ENCODE measurements at places on chromosomes 4 and X. TPM values are rescaled to one million over a fixed set of nuclear protein-coding genes. Genes with fewer than 3 reads are reported as not detected.

The MCUB gene
- 18.0 TPM for total RNA-seq

The SPANXC gene
- not detected for total RNA-seq

The ZCCHC18 gene
- 11.2 TPM for total RNA-seq

The MAMLD1 gene
- 9.3 TPM for total RNA-seq

The VEGFD gene
- total RNA-seq: 0.40 TPM

The NLRP2B gene
- total RNA-seq: 0.10 TPM

The CXCL11 gene
- 0.69 TPM for total RNA-seq

GRCh38 chr4:56768316-56768715, 53.2 kb downstream of the SPINK2 start:
- no peaks in the 10 kb centered on the region for H3K36me3 ChIP-seq
- H3K4me1 ChIP-seq: no peaks in the 10 kb centered on the region
- no peak overlapping the region for H3K4me3 ChIP-seq
- H3K27ac ChIP-seq: no peak overlapping the region
- H3K27me3 ChIP-seq: no peaks in the 10 kb centered on the region
- no peak for DNase-seq

GRCh38 chrX:40016749-40017148, 81.0 kb downstream of the BCOR start:
- H3K27me3 ChIP-seq: peaks cover 30% of the 10 kb centered on the region
- no peak for DNase-seq
- H3K27ac ChIP-seq: no peak overlapping the region

- no peak for DNase-seq
- H3K27me3 ChIP-seq: no peaks in the 10 kb centered on the region
- H3K27ac ChIP-seq: no peak overlapping the region
- H3K4me3 ChIP-seq: no peak overlapping the region
- no peaks in the 10 kb centered on the region for H3K36me3 ChIP-seq
- H3K4me1 ChIP-seq: no peaks in the 10 kb centered on the region
Measured at GRCh38 chr4:96471956-96472867, 632.3 kb downstream of the PDHA2 start.

- DNase-seq: no peak
- H3K27me3 ChIP-seq: peaks cover 4% of the 10 kb centered on the region
- H3K4me1 ChIP-seq: no peaks in the 10 kb centered on the region
- no peak overlapping the region for H3K4me3 ChIP-seq
- no peaks in the 10 kb centered on the region for H3K36me3 ChIP-seq
- H3K27ac ChIP-seq: no peak overlapping the region
Measured at GRCh38 chrX:36978886-36979285, 29.3 kb upstream of the FAM47C start.

- peak; percentile 81 for DNase-seq
- H3K4me1 ChIP-seq: peaks cover 5% of the 10 kb centered on the region
- H3K27ac ChIP-seq: peak overlapping the region; percentile 40
- no peak overlapping the region for H3K4me3 ChIP-seq
Measured at GRCh38 chr4:41339812-41340809, 83.4 kb downstream of the UCHL1 start.

DNA sequence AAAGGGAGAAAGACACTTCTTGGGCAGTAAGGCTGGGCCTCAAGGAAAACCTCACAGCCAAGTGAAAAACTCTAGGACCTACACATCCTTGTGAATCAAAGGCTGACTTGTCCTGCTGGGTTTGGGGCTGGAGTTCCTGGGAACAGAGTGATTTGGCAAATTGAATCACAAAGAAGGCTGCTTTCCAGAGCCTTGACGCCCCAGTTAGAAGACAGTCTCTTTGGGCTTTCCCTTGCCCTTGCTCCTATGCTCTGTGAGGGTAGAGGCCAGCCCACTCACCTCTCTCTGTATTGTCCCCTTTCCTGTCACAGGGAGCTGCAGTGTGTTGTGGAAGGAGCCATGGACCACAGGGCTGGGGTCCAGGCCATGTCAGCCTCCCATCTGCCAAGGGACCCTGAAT, 9.6 kb downstream of the AMER1 start:
- no peaks in the 10 kb centered on the region for H3K27me3 ChIP-seq
- DNase-seq: no peak
- H3K4me3 ChIP-seq: no peak overlapping the region
- peaks cover 18% of the 10 kb centered on the region for H3K36me3 ChIP-seq
- H3K4me1 ChIP-seq: no peaks in the 10 kb centered on the region

DNA sequence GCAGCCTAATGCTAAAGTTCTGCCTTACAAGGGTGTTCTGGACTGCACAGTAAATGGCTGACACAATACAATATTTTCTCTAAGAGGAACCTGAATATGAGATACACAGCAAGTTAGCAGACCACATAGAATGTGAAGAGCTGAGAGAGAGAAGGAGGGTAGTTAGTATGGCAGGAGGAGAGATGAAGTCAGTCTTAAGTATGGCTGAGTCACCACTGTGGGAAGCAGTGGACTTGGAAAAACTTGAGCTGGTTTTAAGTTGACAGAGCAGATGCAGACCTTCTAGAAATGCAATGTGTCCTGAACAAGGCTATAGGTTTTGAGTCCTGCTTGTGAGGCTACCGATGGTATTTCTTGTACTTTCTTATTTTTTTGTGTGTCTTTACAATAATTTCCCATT, 172.5 kb downstream of the SH2D1A start:
- H3K27ac ChIP-seq: no peak overlapping the region
- H3K4me1 ChIP-seq: no peaks in the 10 kb centered on the region
- H3K36me3 ChIP-seq: no peaks in the 10 kb centered on the region

GRCh38 chrX:153397256-153397960, 3.7 kb downstream of the PNMA6E start:
- no peak overlapping the region for H3K4me3 ChIP-seq
- no peak for DNase-seq
- H3K27me3 ChIP-seq: no peaks in the 10 kb centered on the region

DNA sequence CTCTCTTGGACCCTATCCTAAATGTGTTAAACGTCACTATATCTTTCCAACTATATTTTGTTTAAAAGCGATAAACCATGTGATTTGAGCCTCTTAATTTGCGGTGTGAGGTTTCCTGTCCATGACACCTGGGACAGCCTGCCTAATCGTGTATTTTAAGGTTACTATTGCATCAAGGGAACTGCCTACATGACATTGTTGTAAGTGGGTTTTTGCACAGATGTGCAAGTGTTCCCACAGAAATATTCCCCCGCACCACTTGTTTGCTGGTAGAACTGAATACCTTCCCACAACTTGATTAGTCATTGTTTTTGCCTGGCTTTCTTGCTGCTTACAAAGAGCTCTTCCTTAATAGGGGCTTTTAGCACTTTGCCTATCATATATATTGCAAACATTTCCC, 5.1 kb upstream of the FAM184B start:
- no peak for DNase-seq
- H3K4me1 ChIP-seq: peaks cover 5% of the 10 kb centered on the region
- no peaks in the 10 kb centered on the region for H3K36me3 ChIP-seq
- H3K27ac ChIP-seq: no peak overlapping the region
- H3K4me3 ChIP-seq: no peak overlapping the region

DNA sequence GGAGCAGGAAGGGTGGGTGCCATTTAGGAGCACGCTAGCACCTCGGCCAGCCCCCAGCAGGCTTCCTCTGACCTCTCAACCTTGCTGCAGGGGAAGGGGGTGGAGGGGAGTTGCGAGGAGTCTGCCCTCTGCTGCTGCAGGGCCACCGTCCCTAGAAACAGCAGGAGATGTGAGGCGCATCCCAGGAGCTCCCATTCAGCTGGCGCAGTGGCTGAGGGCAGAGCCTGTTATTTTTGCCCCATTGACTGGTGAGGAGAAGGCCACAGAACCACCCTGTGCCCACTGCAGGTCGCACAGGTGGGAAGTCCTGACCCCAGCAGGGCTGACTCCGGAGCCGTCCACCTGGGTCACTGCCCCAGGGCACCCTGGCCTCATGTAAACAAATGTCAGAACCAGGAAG, 8.0 kb downstream of the PDE6B start:
- H3K27ac ChIP-seq: no peak overlapping the region
- H3K4me3 ChIP-seq: no peak overlapping the region
- H3K4me1 ChIP-seq: peaks cover 20% of the 10 kb centered on the region

GRCh38 chr4:19969492-19969891, 282.2 kb upstream of the SLIT2 start:
- H3K36me3 ChIP-seq: no peaks in the 10 kb centered on the region
- H3K4me3 ChIP-seq: no peak overlapping the region
- no peak for DNase-seq
- H3K27ac ChIP-seq: no peak overlapping the region

DNA sequence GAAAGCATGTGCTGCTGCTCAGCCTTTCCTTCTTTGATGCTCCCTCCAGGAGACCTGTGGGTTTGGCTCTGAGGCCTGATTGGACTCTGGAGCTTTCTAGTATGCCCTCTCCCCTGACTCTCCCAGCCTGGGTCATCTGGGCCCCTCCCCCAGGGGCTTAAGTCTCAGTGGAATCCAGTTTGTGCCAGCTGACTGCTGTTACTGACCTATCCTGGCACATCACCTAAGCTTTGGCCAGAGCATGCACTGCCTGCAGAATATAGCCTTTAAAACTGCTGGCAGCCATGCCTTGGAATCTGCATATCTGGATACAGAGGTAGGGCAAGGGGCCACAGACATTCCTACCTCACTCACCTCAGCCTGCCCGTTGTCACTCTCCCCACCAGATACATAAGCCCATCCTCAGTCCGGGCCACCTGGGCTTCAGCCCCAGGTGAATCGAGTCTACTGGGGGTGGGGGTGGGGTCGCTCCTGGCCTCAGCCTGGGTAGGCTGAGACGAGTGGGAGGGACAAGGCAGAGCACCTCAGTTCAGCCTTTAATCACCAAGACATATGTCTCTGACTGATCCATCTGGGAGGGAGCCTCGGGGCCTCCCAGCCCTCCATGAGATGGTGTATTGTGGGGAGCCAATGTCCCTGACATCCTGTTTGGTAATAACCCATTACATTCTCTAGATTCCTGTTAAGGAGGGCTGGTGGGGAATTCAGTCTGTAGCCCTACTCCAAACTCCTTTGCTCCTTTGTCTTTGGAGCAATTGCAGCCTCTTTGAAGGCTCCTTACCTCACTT, 61.2 kb downstream of the STARD8 start:
- H3K36me3 ChIP-seq: peaks cover 2% of the 10 kb centered on the region
- no peak overlapping the region for H3K4me3 ChIP-seq
- peaks cover 13% of the 10 kb centered on the region for H3K4me1 ChIP-seq
- no peak overlapping the region for H3K27ac ChIP-seq
- peaks cover 3% of the 10 kb centered on the region for H3K27me3 ChIP-seq

DNA sequence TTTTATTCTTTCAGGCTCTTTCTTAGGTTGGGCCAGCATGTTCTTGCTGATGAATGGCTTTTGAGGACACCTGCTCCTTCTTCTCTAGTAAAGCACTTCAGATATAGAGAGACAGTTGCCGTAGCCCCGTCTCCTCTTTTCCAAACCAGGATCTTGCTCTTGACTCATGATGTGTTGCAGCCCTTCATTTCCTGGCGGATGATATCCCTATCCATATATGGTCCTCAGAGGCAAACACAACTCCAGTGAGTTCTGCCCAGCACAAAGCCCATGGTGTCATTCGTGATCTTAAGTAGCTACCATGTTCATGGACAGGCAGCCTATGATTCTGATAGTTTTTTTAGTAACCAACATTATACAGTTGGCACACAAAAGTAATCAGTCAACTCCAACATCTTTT, 59.8 kb upstream of the ACSL1 start:
- no peak overlapping the region for H3K4me3 ChIP-seq
- no peaks in the 10 kb centered on the region for H3K36me3 ChIP-seq
- no peak for DNase-seq
- H3K27me3 ChIP-seq: no peaks in the 10 kb centered on the region
- H3K27ac ChIP-seq: no peak overlapping the region
- H3K4me1 ChIP-seq: no peaks in the 10 kb centered on the region

DNA sequence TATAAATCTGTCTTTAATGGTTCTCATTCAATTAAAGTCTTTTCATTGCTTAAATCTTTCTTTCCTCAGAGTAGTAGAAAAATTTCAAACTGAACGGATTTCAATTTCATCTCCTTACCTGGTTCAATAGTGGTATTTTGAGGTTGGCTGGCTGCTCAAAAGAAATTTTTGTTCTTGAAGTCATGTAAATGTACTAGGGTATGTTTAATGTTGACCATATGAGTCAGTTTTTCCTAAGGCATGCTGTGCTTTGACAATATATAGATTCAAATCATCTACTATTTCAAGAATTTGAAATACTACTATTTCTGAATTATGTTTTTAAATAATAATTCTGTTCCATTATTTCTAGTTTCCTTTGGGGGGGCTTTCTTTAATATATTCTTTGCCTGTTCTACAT, 105.5 kb downstream of the PACRGL start:
- H3K4me3 ChIP-seq: no peak overlapping the region
- no peaks in the 10 kb centered on the region for H3K36me3 ChIP-seq
- DNase-seq: no peak
- no peaks in the 10 kb centered on the region for H3K27me3 ChIP-seq
- H3K4me1 ChIP-seq: no peaks in the 10 kb centered on the region

GRCh38 chr4:41155194-41155830, 59.0 kb downstream of the APBB2 start:
- no peak overlapping the region for H3K4me3 ChIP-seq
- no peaks in the 10 kb centered on the region for H3K36me3 ChIP-seq
- H3K4me1 ChIP-seq: no peaks in the 10 kb centered on the region
- H3K27me3 ChIP-seq: no peaks in the 10 kb centered on the region

- DNase-seq: no peak
- no peak overlapping the region for H3K27ac ChIP-seq
- no peaks in the 10 kb centered on the region for H3K4me1 ChIP-seq
Measured at GRCh38 chr4:104751468-104751867, 256.8 kb upstream of the CXXC4 start.

DNA sequence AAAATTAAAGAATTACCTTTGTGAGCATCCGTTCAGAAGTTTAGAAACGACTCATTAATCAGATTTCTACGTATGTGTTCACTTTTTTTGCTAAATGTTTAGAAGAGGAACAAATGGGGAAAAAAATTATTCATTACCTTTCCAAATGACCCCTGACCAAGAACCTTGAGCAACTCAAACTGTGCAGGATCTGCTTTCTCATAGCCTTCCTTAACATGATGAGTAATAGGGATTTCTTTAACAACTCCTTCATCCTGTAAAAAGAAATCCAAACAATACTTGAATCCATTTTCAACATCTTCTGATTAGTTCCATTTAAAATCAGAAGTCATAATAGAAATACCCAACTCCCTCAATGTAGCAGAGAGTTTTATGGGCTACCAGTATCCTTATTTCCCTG, 32.1 kb downstream of the RPS6KA6 start:
- H3K27ac ChIP-seq: no peak overlapping the region
- H3K4me1 ChIP-seq: no peaks in the 10 kb centered on the region
- no peak overlapping the region for H3K4me3 ChIP-seq

- H3K36me3 ChIP-seq: no peaks in the 10 kb centered on the region
- no peaks in the 10 kb centered on the region for H3K4me1 ChIP-seq
- H3K4me3 ChIP-seq: no peak overlapping the region
- H3K27ac ChIP-seq: no peak overlapping the region
- peaks cover 4% of the 10 kb centered on the region for H3K27me3 ChIP-seq
Measured at GRCh38 chrX:43580621-43581020, 75.5 kb upstream of the MAOA start.

Measured in spinal cord (tissue), 10 donors.